Stimulated activated CD4-positive, alpha-beta T cell treated with anti-CD3 and anti-CD28 coated beads, Interleukin-1b, Interleukin-23, amount 100 ng/mL, for 1 hour (primary cell): ENCODE measurements at places on chromosomes 3 and 15.

- no peak for DNase-seq
Observed at GRCh38 chr15:99703603-99704443, 29.4 kb downstream of the LYSMD4 start.

DNA sequence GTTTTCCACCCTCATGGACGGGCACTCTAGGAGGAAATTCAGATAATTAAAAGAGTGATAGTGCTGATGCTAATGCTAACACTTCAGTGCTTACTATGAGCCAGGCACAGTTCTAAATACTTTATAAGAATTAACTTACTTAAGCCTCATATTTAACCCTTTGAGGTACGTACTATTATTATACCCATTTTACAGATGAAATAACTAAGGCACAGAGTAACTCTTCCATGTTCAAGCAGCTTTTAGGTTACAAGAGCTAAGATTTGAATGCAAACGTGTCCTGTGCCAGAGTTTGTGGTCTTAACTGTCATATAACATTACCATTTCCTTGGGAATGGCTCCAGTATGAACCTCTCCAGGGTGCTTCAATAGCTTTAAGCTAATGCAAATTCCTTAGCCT, 114.7 kb upstream of the PRR23C start:
- DNase-seq, result no peak

GRCh38 chr15:87293031-87293430, 963.5 kb downstream of the NTRK3 start:
- no peak for DNase-seq

DNA sequence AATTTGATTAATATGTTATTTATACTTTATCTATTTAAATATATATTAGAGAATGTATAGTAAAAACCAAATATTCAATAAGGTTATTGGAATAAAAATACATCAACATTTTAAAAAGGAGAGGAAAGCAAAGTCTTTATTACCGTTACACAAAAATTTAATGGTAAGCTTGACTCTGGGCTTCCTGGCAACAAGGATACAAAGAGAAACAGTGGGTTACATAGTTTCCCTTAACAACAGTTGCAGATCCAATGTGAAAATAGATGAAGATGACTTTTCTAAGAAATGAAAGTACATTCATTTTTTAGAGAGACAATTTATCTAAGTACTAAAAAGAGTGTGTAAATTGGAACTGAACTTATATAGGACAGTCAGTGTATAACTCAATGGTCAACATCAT, 6.0 kb upstream of the PHLDB2 start:
- no peak for DNase-seq

DNA sequence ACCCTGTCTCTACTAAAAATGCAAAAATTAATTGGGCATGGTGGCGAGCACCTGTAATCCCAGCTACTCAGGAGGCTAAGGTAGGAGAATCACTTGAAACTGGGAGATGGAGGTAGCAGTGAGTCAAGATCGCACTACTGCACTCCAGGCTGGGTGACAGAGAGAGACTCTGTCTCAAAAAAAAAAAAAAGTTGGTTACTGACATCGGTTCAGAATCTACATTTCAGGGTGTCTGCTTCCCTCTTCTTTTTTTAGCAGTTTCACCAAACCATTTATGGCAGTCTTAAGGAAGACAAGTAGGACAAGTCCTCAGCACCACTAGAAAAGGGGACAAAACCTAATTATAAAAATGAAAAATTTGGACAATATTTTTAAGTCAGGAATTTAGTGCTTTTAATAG, 3.3 kb upstream of the USP4 start:
- DNase-seq, result no peak

- no peak for DNase-seq
Observed at GRCh38 chr15:100890051-100890720, 10.6 kb downstream of the ALDH1A3 start.

DNA sequence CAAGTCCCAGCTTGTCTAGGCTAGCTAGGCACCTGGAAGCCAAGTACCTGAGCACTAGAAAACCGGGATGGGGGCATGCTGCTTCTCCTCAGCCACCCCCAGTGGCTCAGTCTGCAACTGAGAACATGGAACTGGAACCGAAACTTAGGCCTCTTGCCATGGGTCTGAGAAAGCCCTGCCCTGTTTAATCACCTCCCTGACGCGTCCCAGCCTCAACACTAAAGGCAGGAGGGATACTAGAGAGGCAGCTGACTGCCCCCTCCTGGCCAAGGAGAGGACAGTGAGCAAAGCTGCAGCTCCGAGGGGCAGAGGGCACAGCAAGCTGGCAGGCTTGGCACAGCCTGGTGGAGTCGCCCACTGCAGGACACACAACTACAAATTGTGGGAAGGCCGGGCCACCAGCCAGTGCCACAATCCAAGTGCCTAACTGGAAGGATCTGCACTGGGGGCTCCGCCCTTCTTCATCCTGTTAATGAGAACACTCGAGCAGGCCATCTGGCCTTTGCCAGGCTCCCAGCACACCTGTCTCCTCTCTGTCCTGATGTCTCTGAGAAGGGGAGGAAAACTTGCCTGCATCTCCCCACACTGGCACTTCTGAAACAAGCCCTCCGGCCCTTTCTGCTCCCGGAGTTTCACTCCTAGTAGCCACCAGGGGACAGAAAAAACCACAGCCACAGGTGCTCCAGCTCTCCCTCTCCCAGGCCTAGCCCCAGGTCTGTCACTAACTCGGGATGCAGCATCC, 53.7 kb downstream of the BDH1 start:
- DNase-seq, result no peak

GRCh38 chr15:84790676-84791075, 26.5 kb upstream of the ALPK3 start:
- DNase-seq, result no peak

DNA sequence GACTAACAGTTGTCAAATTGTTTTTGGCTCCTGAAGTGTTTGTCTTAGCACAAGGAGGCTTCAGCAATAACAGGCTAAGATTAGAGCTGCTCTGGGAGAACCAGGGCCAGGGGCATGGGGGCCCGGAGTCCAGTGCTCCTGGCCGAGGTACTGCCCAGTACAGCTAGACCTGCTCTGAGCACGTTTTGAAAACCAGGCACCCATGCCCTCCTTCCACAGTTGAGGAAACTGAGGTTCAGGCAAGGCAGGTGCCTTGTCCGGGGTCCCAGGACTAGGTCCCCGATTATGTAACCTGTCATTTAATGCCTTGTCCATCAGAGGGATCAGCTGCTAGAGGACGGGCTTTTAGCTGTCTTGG, 19.2 kb downstream of the KBTBD13 start:
- no peak for DNase-seq

DNA sequence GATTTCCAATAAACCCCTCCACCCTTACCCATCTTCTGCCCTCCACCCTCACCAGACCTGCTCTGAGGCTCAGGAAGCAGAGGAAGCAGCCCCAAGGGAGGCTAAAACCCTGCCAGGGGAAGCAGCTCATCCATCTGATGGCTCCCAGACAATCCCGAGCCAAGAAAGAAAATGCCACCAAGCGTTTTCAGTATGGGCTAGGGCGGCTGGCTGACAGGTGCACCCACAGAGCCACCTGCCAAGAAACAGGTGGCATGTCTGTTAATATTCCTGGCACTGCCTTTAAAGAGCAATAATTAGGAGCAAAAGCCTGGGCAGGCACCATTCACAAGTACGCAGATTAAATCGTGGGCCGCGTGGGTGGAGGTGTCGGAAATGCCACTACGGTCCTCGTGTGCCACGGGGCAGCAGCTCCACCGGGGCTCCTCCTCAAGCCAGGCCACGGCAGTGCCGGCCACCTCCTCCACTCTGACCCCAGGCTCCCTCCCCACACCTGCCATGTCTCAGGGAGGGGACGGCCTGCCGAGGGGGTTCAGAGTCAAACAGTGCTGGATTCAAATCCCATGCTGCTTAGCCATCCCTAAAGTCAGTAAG, 23.9 kb upstream of the GRIP2 start:
- no peak for DNase-seq

DNA sequence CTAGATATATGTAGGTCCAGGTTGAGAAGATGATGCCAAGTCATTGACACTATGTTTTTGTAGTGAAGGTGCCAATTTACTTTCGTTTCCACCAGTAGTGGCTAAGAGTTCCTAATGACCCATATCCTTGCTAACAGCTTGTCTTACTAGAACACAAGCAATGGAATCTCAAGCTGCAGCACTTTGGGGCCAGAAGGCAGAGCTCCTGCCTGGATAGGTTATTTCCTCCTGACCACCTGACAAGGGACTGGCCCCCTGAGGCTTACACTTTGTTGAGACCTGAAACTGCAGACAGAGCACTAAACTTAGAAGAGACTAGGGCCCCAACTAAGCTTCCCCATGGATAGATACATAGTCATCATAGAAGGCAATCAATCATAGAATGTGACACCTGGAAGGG, 11.7 kb downstream of the ONECUT1 start:
- no peak for DNase-seq

DNA sequence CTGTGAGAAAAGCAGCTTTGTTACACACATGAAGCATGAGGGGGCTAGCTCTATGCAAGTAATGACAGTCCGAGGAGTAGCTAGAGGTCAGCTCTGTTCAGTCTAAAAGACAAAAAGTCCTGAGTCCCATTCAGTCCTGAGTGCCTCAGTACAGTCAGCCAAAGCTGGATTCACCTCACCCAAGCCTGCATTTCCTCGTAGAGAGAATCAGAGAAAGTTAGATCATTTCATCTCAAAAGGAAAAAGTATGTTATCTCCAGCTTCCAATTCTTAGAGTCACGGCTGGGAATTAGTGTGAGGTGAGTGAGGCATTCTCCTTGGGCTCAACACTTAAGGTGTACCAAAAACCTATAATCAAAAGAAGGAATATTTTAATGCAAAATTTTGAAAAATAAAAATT, 5.9 kb upstream of the ACP3 start:
- DNase-seq, result no peak
